Stimulated activated CD4-positive, alpha-beta T cell treated with anti-CD3 and anti-CD28 coated beads, TNF-alpha, amount 100 ng/mL, for 48 hours (primary cell): ENCODE measurements at places on chromosomes 7 and 10.

GRCh38 chr7:114812570-114812969 lies 109.3 kb upstream of the MDFIC start:
- DNase-seq = no peak

DNA sequence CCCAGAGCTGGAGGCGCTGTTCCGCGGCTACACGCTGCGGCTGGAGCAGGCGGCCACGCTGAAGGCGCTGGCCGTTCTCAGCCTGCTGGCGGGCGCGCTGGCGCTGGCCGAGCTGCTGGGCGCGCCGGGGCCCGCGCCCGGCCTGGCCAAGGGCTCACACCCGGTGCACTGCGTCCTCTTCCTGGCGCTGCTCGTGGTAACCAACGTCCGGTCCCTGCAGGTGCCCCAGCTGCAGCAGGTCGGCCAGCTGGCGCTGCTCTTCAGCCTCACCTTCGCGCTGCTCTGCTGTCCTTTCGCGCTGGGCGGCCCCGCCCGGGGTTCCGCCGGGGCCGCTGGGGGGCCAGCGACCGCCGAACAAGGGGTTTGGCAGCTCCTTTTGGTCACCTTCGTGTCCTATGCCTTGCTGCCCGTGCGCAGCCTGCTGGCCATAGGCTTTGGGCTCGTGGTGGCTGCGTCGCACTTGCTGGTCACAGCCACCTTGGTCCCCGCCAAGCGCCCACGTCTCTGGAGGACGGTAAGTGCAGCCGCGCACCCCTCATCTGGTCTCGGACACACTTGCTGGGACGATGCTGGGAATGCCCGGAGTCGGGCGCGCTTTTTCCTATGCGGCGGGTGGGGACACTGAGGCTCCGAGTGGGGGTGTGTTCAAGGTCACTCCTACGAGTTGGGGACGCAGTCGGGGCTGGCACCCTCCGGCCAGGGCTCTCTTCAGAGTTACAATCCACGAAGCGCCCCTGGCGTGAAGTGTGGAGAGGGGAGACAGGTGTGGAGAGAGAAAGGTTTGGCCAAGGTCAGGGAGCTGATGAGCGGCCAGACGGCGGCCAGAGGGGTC lies 717 bp downstream of the ADCY1 start:
- DNase-seq = no peak

DNA sequence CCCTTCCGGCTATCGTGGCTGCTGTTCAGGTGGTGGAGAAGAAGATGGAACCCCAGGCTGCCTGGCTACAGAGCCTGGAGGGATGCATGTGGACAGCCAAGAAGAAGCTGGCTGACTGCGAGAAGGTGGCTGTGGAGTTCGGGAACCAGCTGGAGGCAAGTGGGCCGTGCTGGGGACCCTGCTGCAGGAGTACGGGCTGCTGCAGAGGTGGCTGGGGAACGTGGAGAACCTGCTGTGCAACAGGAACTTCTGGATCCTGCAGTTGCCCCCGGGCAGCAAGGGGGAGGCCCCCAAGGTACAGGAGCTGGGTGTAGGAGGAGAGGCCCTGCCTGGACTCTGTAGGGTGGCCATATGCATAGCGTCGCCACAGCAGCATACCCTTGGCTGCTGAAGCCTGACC lies 25.6 kb downstream of the ZNF783 start:
- DNase-seq = no peak

DNA sequence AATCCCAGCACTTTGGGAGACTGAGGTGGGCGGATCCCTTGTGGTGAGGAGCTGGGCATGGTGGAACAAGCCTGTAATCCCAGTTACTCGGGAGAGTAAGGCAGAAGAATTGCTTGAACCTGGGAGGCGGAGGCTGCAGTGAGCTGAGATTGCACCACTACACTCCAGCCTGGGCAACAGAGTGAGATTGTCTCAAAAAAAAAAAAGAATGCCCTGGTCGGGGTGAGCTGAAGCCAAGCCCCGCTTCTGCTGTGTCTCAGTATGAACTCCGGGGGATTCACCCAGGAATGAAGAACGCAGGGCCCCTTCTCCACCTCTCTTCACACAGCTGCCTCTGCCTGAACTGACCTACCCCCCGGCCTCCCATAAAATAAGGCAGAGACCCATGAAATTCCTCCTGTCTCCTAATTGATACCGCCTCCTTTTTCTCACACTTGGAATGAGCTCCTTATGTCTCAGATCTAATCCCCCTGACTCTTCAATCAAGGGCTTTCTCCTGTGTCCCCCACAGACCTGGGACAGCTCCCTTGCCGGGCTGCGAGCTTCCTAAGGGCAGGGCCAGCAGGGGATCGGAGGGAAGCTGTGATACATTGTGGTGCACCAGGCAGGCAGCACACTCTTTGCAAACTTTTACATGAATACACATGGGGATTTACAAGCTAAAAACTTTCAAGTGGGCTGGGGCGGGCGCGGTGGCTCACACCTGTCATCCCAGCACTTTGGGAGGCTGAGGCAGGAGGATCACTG lies 911 bp upstream of the ZP3 start:
- no peak for DNase-seq

GRCh38 chr7:112223310-112223709 lies 16.8 kb downstream of the ZNF277 start:
- DNase-seq = no peak

DNA sequence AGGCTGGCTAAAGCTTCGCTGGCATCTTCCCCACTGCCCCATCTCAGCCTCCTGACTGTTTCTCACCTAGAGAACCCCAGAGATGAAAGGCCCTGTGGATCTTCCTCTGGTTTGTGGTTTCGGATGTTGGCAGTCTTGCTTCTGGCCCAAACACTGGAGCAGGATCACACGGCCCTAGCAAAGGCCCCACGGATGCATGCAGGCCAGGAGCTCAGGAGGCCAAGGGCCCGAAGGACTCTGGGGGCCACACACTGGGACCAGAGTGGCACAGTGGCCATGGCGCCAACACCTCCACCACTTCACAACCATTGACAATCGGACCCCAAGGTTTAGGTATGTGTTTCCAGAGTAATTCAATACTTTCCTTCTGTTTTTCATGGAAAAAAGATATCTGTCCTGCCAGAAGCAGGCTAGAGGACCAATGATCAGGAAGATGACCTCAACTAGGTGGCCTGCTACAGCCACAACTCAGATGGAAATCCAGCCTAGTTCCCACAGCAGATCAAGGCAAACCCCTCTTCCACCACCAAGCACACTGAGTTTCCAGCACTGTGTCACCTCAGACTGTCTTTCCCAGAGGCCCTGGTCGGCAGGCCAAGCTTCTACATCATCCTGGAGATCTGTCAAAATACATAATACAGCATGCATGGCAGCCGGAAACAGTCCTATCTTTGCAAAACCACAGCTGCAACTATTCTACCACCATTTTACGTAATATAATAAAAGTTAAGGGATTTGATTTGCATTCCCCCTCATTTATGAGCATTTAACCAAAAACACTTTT lies 53.0 kb downstream of the CTBP2 start:
- no peak for DNase-seq

- no peak for DNase-seq
Measured at GRCh38 chr7:157637216-157637949, 300.6 kb downstream of the DNAJB6 start.

- DNase-seq = no peak
Measured at GRCh38 chr7:145848691-145849090, 267.9 kb upstream of the CNTNAP2 start.

- no peak for DNase-seq
Measured at GRCh38 chr10:77806511-77807157, 119.9 kb downstream of the DLG5 start.

DNA sequence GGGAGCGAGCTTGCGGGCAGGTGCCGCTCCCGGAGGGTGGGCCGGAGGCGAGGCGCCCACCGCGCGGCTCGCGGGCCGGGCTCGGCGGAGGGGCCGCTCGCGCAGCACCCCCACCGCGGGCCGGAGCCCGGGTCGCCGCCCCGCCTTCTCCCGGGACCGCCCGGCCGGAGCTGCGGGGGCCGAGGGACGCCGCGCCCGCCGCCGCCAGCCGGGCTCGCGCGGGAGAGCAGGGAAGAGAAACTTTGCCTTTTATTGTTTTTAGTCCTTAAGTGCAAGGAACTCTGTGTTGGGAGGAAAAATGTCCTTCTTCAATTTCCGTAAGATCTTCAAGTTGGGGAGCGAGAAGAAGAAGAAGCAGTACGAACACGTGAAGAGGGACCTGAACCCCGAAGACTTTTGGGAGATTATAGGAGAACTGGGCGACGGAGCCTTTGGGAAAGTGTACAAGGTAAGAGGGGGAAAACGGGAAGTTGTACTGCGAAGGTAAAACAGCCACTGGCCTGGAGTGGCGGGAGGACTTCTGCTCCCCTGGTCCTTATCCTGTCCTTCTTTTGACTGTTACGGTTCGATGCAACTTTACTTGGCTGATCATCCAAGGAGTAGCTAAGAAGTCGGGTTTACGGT lies 620 bp downstream of the SLK start:
- no peak for DNase-seq

DNA sequence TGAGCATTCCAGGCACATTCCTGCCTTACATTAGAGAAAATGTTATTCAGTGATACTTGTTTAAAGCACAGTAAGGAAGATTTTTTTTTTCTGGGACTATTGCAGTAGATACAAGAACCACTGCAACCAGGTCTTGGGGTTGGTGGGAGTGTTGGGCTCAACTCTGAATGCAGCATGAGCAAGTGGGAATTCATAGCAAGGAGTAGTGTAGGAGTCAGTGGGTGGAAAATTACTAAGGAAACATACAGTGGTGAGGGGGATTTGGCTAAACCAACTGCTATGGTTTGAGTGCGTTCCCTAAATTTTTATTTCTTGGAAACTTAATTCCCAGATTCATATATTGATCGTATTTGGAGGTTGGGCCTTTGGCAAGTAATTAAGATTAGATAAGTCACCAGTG lies 22.4 kb downstream of the WAC start:
- no peak for DNase-seq
